ENCODE measurements at places on chromosomes 4 and X. TPM values are rescaled to one million over a fixed set of nuclear protein-coding genes. Genes with fewer than 3 reads are reported as not detected.

DNA sequence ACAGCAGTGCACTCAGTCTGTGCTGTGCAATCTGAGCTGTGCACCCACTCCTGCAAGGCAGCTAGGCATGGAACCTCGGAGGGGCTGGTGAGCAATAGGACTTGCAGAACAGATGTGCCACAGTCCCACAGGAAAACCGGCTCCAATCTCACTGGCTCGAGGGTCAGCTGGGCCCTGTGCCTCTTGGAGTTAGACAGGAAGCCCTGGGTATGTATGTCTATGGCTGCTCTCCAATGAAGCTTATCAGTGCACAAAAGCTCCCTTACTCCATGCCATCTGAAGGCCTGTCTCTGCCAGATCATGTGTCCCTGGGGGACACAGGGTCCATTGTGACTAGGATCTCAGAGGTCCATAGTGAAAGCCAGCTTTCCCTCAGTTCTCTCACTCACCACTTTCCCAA, 335.8 kb downstream of the SH3BGRL start:
- no peak for DNase-seq

DNA sequence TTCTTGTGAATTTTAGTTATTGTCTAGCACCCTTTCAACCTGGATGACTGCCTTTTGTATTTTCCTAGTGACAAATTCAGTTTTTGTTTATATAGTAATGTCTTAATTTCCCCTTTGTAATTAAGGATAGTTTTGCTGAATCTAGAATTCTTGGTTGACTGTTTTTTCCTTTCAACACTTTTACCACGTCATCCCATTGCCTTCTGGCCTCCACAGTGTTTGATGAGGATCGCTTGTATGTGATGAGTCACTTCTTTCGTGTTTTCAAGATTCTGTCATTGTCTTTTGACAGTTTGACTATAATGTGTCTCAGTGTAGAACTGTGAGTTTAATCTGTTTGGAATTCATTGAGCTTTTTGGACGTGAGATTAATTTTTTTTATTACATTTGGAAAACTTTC, 30.1 kb downstream of the KDM6A start:
- no peak for DNase-seq

DNA sequence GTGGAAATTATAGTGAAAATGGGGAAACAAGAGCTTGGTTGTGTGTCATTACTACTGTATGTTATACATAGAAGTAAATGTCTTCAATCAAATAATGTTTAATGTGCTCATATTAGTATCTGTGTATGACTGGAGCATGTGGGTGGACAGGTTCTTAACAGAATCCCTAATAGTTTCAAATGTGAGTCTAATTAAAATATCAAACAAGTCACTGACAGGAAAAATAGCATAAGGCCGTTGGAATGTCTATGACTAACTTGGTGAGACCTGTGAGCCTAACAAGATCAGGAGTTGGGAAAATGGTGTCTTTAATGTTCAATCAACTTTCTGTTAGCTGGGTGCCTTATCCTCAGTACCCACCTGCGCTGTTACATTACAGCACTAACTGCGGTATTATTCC, 6.2 kb upstream of the CXCL3 start:
- DNase-seq: no peak

- no peak for DNase-seq
These were observed 17.7 kb downstream of the SLC10A6 start for GRCh38 chr4:86831262-86832130.

DNA sequence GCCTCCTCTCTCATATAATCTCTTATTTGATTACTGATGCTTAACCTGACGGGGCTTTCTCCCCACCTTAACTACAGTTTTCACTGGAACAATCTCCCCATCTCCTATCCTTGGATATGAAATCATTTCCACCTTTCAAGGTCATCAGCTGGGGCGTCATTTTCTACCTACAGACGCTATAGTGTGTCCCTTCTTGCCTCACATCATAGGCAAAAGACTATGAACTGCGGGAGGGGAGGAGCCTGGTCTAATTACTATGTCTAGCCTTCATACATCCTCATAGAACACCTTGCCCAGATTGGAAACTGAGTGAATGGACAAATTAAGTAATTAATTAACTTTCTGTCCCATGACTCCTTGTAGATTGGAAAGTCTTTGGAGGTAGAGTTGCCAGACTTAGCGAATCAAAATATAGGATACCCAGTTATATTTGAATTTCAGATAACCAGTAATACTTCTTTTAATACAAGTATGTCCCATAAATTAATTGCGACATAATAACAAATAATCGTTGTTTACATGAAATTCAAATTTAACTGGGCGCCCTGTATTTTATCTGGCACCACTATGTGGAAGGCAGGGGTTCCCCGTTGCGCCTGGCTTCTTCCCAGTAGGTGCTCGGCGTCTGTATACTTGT, 752 bp upstream of the ATP6AP2 start:
- no peak for DNase-seq

DNA sequence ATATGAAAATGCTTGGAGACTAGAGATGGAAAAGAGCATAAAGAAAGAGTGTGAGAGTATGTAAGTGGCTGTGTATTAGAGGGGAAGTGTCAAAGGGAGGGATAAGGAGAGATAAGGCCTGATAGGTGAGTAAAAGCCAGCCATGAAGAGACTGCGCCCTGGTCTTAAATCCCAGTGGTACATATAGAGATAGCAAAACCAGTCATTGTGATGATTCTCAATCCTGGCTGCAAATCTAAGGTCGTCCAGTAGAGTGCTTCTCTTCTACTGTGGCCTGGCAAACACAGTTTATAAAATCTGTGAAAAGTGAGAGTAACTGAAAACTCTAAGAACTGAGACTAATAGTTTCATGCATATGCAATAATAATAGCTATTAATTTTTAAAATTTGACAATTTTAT, 86.9 kb downstream of the MAB21L2 start:
- no peak for DNase-seq

- no peak for DNase-seq
These were observed 197.6 kb downstream of the ANTXR2 start for GRCh38 chr4:79875344-79875899.

GRCh38 chr4:146178126-146178525, 2.6 kb downstream of the LSM6 start:
- DNase-seq: no peak

DNA sequence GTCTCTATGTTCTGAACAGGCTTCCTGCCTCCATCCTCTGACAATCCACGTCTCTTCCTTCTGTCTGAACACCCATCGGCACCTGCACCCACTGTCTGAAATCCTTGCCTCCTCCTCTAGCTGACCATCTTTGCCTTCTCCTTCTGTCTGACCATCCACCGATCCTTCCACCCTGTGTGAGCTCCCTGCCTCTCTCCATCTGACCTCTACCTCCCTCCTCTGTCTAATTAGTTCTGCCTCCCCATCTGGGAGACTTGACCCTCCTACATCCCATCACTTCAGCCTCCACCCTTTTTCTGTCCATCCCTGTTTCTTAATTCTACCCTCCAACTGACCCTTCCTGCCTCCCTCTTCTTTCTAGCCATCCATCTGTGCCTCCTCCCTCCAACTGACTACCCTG, 10.0 kb downstream of the SLC38A5 start:
- DNase-seq: no peak

- DNase-seq: no peak
These were observed 8.9 kb upstream of the GSX2 start for GRCh38 chr4:54090804-54091623.

- no peak for DNase-seq
These were observed 119.7 kb downstream of the PCDH7 start for GRCh38 chr4:30839583-30840520.

GRCh38 chrX:124239911-124240310, 92.5 kb upstream of the TEX13D start:
- DNase-seq: no peak

- no peak for DNase-seq
These were observed at the start of gene SLITRK4 for GRCh38 chrX:143635915-143636314. SLITRK4 (minus strand) TSS chrX:143636101; CDS start chrX:143631108, 4,993 bp downstream.

DNA sequence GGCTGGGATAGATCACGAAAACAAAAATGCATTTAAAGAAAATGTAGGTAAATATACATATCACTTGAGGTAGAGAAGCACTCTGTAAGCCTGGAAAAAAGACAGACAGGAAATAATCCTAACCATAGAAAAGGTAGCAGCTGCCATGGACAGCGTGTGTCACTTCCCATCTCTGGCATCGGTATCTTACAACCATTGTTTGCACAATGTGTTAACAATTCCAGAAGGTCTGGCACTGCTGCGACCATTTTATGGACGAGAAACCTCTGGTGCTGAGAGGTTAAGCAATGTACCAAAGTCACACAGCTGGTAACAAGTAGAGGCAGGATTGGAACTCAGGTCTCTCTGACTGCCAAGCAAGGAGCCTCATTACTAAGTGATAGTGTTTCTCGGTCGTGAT, 1.7 kb upstream of the MTNR1A start:
- no peak for DNase-seq

DNA sequence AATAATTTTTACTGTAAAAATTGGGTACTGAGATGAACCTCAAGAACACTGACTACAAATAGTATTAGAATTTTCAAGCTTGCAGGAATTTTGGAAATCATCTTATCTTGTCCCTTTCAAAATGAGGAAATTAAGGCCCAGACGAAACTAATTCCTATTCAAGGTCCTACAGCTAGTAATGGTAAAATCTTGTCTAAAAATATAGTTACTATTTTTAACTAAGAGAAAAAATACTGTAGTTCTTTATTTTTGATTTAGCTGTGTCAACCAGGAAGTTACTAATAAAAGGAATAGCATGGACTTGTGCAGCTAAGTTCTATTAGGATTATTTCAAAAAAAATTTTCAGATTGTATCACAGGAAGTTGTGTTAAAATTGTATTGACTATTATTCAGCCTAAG, 12.7 kb downstream of the PRIMPOL start:
- no peak for DNase-seq

- no peak for DNase-seq
These were observed 12.9 kb downstream of the SMIM9 start for GRCh38 chrX:154821523-154821922.

GRCh38 chrX:29172880-29173279, 585.6 kb downstream of the IL1RAPL1 start:
- no peak for DNase-seq

GRCh38 chr4:169682372-169683047, 62.1 kb downstream of the CLCN3 start:
- no peak for DNase-seq

- peak; percentile 5 for DNase-seq
These were observed 563 bp downstream of the FAM13A start for GRCh38 chr4:89056292-89056952.

Gene ZFYVE28
- polyA plus RNA-seq: 2.4 TPM

Gene PAGE2
- polyA plus RNA-seq: not detected

Gene PRICKLE3
- polyA plus RNA-seq: 3.5 TPM

Gene WNK3
- polyA plus RNA-seq: 4.6 TPM

Gene ADH6
- polyA plus RNA-seq: 24.8 TPM

Gene HGFAC
- polyA plus RNA-seq: 1.6 TPM

Gene SPANXB1
- not detected for polyA plus RNA-seq

Gene TMEM271
- polyA plus RNA-seq: not detected

Gene ANKRD50
- 43.9 TPM for polyA plus RNA-seq

Gene AR
- 4.2 TPM for polyA plus RNA-seq

Gene PHOX2B
- polyA plus RNA-seq: 0.08 TPM

Gene GAGE12J
- not detected for polyA plus RNA-seq

Gene JCHAIN
- 0.54 TPM for polyA plus RNA-seq

Gene GIMD1
- not detected for polyA plus RNA-seq

Gene GLRB
- polyA plus RNA-seq: 15.5 TPM

Gene FAT1
- 247 TPM for polyA plus RNA-seq

All from right renal pelvis (tissue), 4 donors.